ENCODE measurements at places on chromosomes 12 and 14. TPM values are rescaled to one million over a fixed set of nuclear protein-coding genes. Genes with fewer than 3 reads are reported as not detected.

Gene CACNA2D4
- not detected for total RNA-seq

DNA sequence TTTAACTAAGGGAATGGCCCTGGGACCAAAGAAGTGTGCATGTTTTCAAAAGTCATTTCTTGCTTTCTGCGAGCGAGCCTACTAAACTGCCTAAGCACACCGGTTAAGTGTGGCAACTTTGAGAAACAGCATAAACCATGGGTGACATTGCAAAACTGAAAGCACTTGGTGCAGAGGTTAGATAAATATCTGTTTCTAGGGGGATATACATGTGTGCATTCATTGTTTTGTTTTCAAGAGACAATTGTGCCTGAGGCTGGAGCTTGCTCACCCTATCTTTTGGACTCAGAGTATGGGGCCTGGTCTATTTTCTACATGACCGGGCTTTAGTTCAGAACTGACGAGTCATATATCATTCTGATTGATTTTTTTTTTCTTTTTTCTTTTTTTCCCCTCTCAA, 923.4 kb downstream of the NRXN3 start:
- DNase-seq: no peak

DNA sequence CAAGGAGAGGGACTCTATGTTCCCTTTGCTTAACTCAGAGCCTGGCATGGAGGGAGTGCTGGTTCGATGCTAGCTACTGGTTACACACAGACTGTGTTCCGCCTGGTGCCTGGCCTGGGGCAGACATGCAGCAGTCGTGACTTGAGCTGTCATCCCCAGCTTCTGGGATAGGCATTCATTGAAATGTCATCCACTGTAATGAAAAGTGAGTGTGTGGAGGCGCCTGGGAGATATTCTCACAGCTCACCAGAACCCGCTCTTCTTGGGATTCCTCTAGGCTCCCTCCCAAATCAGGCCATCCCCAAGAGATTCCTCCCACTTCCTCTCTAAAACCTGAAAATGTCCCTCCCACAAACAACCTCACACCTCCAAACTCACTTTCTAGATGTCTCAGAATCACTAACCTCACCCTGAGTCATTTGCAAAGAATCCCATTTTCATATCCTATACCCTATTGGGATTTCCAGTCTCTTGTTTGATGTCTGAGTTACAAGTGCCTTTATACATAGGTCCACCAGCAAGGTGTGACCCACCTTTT, 82.8 kb downstream of the CRACR2A start:
- DNase-seq: no peak

Gene ZNF605
- 24.0 TPM for total RNA-seq

Gene DAO
- total RNA-seq: not detected

Gene ANKS1B
- total RNA-seq: 452 TPM

DNA sequence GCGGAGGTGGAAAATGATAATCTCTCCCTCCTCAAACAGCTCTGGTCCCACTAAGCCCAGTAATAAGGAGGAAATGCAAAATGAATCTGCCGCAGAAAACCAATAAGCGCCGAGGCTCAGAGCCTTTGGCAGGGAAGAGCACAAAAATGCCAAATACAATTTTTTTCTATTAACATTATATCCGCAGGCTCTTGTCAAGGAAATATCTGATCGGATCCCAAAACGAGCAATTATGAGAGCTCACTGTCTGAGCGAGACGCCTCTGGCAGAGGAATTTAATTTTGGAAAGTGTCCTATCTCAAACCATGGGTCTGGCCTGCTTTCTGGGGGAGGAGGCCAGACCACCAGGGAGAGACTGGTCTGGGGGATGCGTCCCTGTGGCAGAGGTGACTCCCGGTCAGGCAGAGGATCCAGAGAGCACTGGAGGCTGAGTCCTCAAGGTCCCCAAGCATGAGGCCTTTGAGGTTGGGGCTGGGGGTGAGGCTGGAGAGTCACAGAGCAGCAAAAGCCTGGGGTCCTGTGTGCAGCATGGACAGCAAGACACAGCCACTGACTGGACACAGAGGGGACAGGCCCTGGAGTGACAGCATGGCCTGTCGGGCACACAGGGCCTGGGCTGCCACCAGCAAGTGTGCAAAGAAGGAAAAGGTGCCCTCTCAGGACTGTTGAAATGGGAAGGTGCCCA, 342.8 kb upstream of the SFSWAP start:
- no peak for DNase-seq

Gene HSPA2
- total RNA-seq: 7.6 TPM

DNA sequence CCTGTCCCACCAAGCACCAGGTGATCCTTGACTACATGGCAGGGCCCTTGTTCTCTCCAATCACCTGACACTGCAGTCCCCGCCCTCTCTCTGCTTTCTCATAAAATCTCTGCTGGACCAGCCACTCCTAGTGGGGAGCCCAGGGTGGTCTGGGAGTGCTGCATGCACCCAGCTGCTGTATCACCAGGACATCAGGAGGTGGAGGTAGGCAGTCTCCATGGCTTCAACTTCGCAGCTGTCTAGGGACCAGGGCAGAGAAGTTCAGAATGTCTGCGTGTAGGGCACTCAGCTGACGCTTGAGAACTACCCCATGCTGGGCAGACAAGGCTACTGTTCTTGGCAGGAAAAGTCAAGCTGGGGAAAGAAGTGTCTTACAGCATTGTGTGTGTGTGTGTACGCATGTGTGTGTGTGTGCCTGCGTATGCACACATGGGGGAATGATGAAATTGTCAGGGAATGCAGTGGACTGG, 2.6 kb downstream of the WSCD2 start:
- DNase-seq: no peak

DNA sequence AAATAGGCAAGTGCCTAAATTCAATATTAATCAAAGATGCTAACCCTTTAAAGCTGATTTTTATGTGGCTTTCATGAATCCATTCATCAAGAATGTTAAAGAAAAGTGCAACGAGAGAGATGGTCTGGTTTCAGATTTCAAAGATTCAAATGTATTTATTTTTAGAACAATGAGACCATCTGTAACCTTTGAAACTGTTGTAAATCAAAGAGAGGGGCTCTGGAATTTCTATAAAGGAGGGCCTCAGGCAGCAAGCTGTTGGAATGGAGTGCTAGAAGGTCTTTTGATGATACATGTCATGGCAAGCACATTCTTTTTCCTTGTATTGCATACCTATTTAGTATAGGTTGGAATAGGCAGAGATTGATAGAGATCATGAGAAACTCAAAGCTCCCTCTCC, 433.0 kb downstream of the LRIG3 start:
- DNase-seq: no peak

GRCh38 chr14:99996951-99997571, 68.2 kb upstream of the EVL start:
- DNase-seq: no peak

DNA sequence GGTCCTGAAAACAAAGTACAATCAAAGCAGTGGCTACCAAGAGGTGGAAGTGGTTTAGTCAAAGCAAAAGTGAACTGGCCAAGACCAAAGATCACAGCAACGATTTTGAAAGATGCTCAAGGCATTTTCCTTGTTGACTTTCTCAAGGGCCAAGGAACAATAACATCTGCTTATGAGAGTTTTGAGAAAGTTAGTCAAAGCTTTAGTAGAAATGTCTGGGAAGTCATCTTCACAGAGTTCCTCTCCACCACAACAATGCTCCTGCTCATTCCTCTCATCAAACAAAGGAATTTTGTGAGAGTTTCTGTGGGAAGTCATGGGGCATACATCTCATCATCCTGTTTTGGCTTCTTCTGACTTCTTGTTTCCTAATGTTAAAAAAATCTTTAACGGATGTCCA, 80.1 kb downstream of the PLEKHA5 start:
- DNase-seq: no peak

Gene PDZRN4
- 48.7 TPM for total RNA-seq
